ENCODE measurements at places on chromosomes 2 and 18.
A peak's percentile ranks its signal among the peaks of the same experiment; 100 is the strongest.

DNA sequence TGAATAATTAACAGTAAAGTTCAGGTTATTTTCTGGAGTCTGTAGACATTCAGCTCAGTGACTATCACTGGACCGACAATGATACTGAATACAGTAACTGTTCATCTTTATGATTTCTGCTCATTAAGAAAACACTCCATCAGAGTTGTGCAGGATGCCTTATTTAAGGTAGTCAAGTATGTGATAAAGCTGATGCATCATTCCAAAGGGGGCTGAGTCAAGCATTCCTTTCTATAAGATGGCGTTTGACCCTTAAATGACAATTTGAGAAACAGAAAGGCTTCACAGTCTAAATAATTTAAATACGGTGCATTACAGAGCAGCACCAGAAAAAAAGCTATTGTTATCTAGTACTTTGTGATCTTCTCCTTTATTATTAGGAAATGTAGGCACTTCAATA is 131.1 kb downstream of the CDH2 start:
- no peak for DNase-seq

- DNase-seq = peak; percentile 88
Observed at GRCh38 chr2:64859312-64860212, 129.6 kb upstream of the SLC1A4 start.

DNA sequence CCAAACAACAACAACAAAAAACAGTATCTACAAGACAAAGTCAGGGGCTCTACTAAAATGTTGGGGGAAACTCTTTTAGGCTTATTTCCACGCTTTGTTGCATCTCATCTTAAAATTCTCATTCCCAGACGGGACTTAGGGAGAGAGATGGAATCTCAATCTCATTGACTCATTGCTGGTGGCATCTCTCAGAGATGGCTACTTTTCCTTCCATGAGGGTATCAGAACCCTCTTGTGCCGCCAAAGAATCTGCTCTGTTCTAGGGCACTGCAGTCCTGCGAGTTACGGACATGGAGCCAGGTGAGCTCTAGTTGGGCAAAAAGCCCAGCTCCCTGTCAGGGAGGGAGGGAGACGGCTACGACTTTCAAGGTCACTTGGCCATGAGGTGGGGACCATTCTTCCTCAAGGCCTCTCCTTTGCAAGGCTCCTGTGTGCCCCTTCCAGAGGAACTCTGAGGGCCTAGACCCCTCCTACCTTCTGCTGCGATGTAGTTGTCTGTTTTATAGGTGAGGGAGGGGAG is 68.0 kb downstream of the MYCN start:
- DNase-seq = no peak

GRCh38 chr2:28080911-28081310 is 190.4 kb downstream of the BABAM2 start:
- DNase-seq = no peak

GRCh38 chr2:44932564-44933392 is 8.7 kb upstream of the SIX3 start:
- DNase-seq = no peak

DNA sequence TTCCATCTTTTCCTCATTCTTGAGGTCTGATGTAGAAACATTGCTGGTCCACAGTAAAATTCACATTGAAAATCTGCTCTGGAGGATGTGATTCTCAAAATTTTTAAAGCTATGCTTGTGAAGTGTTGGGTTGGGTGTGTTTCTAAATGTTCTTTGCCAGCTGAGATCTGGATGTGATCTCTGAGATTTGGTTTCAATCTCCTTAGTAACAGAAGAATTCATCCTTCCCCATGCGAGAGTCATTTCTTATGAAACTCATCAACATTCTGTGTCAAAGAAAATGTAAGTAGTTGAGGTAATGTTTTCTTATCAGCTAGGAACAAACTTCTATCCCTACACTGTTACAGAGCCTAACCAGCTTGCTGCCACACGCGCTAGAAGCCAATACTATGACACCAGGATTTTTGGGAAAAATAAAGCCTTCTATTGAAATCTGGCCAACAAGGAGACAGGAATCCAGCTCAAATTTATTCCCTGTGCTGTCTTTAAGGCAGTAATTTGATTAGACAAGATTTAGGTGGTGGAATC is 134.9 kb downstream of the PTH2R start:
- no peak for DNase-seq

DNA sequence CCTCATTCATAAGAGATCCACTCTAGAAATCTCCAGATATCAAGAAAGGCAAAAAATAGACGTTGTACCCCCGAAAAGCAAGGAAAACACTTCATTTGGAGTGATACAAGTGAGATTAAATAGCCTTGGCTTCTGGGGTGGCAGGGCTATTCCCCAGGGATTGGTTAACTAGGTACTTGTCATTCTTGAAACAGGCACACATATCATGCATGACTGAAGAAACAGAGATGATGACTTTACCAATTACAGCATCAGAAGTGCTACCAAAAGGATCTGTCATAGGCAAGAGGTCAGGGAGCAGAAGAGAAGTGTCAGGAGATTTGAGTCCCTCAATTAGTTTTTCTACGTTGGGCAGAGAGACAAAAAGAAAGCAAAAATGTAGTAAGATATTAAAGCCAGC is 45.2 kb upstream of the NFU1 start:
- DNase-seq = peak; percentile 14

GRCh38 chr2:170530803-170531564 is 184.2 kb upstream of the SP5 start:
- no peak for DNase-seq

- DNase-seq = no peak
Observed at GRCh38 chr2:36351736-36352349, 3.7 kb upstream of the CRIM1 start.

GRCh38 chr2:203400805-203401585 is 72.8 kb downstream of the ABI2 start:
- no peak for DNase-seq

DNA sequence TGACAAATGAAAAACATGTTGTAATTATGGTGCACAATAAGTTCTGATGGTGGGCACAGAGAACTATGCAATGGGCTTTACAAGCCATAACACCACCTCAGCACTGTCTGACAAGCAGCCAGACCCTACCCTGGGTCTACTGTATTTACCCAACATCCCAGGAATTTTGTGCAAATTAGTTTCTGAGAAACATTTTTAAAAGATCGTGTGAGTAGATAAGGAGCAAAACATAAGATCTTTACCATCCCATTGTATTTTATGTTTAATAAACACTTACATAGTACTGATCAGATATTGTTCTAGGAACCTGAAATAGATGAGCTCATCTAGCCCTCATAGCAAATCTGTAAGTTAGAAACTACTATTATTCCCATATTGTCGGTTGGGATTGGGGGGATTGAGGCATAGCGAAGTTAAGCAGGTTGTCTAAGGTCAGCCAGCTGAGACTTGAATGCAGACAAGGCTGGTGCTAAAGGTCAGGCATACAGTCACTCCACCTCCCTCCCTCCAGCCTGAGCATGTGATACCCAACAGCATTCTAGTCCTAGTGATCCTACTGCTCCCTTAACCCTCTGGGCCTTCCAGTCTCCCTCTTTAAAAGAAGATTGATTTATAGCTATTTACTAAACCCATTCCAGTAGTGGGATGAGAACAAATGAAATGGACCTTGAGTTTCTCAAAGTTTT is 67.4 kb upstream of the STAM2 start:
- no peak for DNase-seq

DNA sequence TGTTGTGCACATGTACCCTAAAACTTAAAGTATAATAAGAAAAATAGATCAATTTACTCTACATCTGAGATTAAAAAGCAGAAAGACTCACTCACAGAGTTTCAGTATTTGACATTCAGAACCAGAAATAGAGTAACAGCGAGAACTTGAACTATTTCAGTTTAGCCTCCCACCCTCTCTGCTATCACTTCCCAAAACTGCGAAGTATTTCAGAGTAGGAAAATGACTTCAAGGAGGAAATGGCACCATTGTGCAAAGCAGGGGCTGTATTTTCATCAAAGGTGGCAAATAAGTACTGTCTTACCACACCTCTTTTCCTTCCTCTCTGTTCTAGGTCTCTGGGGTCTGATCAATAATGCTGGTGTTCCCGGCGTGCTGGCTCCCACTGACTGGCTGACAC is 13.6 kb downstream of the DHRS9 start:
- no peak for DNase-seq

DNA sequence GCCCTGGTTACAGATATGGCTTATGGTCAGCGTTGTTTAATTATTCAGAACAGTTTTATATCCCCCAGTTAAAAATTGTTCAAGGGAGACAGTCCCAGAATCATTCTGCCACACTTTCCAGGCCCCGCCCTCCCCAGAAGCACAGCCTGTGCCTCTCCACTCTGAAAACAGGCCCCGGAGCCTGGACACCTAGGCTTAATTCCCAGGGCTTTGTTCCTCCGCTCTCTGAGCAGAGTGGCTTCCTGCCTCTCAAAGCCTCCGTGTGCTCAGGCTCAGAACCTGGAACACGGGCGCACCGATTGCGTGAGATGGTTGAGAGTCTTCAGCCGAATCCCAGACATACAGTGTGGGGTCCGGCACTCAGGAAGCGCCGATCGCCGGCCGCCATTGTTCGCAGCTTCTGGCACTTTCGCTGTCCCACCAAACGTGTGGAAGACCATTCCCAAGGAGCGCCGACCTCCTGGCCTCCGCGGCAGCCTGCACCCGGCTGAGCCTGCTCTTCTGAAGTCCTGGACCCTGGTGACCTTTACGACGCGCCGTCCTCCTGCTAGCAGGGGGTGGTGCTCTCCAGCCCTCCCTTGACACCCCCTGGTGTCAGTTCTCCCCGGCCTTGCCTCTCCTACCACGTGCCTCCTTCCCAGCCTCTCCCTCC is 45.6 kb downstream of the TWIST2 start:
- no peak for DNase-seq

- DNase-seq = no peak
Observed at GRCh38 chr18:23442958-23443357, 10.1 kb upstream of the RIOK3 start.

DNA sequence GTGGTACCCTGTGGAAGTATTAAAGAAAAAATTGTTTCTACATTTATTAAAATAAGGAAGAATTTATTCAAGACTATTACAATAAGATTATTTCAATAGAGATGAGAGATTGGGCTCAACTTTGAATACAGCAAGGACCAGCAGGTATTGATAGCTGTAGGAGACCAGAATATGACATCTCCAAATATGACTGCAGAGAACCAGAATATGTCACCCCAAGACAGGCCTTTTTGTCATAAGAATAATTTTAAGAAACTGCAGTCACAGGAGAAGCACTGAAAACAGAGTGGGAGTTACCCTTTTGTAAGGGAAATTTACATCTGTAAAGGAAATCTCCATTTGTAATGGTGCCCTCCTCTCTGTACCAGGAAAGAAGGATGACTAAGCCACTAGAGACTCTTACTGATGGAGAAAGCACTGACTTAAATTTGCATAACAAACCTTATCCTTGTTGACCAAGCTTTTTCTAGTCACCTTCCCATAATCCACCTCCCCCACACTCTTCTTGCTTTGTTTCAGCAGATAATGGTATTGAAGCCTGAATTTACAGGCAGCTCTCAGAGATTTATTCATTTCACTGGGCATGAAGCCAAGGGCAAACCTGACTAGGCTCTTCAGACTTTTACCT is 145.1 kb upstream of the RMP24 start:
- no peak for DNase-seq

GRCh38 chr2:109439986-109440385 is 173.8 kb downstream of the SEPTIN10 start:
- no peak for DNase-seq

- DNase-seq = no peak
Observed at GRCh38 chr2:191929288-191929687, 82.4 kb upstream of the CAVIN2 start.

GRCh38 chr2:88216641-88217040 is 46.5 kb downstream of the THNSL2 start:
- no peak for DNase-seq

DNA sequence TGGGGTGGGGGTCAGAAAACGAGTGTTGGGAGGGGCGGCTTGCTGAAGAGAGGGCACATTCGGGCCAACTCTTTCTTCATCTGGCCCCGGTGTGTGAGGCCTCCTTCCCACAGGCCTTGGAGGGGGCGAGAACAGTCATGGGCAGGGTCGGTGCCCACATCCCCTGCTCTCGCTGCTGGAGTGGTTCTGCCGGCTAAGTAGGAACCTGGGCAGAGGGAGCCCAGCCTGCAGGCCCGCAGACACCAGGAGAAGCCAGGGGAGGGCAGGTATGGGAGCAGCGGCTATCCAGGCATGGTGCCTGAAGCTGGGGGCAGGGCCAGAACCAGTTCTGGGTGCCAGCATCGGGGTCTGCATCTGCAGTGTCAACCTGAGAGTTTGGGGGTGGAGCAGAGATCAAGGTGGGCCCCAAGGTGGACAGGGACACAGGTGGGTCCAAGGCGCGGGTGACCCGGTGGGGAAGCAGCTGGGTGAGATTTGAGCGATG is 46.6 kb upstream of the HPCAL1 start:
- no peak for DNase-seq

DNA sequence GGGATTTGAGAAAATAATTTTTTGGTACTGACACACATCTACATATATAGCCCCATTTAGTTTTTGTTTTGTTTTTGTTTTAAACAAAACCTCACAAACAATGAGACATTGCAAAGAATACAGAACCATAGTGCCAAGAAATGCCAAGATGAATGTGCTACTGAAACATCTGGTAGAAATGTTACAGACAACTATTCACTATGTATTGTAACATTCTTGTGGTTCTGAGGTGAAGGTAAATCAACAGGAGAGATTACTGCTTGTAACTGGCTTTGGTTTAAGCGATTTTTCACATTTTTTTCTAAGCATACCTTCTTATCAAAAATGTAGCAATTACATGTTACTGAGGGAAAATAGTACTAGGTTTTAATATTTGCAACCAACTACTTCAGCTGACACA is 281.3 kb downstream of the ZNF804A start:
- no peak for DNase-seq

GRCh38 chr2:150046211-150046610 is 441.3 kb downstream of the RND3 start:
- DNase-seq = no peak

GRCh38 chr2:49988276-49988675 is 834.0 kb upstream of the FSHR start:
- DNase-seq = no peak

DNA sequence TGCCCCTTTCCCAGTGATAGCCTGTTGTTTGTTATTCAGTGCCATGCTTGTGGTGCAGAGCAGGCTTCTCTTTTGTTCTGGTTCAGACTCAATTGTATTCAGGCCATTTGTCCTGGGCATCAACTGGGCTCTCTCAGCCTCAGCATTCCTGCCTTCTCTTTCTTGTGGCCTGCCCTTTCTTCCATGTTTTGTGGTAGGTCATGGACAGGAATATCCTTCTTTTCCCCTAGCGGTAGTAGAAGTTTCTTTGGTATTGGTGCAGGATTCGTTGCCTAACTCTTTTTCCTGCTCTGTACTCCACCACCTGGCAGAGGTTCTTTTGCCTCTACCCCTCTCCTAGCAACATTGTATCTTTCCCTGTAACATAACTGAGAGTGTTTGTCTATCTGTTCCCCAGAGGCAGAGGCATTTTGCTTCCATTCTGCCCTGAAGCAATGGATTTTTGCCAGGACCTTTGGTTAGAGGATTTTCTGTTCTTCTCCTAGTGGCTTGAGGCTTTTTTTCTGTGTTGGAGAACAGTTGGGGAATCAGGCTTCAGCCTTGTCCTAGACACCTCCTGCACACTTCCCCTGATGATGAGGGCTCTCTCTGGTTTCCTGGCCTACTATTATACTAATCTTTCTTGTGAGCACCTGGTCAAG is 68.5 kb downstream of the NCOA1 start:
- DNase-seq = no peak

- DNase-seq = no peak
Observed at GRCh38 chr2:56583796-56584315, 400.1 kb downstream of the CCDC85A start.

All from NCI-H510A (cell line).